ENCODE measurements at places on chromosomes 1 and 21. TPM values are rescaled to one million over a fixed set of nuclear protein-coding genes. Genes with fewer than 3 reads are reported as not detected.

The RGS16 gene
- 23.4 TPM for total RNA-seq

The MAP3K21 gene
- 5.9 TPM for total RNA-seq

The HSD11B1 gene
- total RNA-seq = 1.5 TPM

The S100A9 gene
- total RNA-seq = not detected

The RORC gene
- 0.14 TPM for total RNA-seq

The TAS1R1 gene
- total RNA-seq = not detected

The MTARC1 gene
- not detected for total RNA-seq

The KCNJ9 gene
- not detected for total RNA-seq

The KRTAP22-2 gene
- total RNA-seq = not detected

The KIF2C gene
- total RNA-seq = 54.6 TPM

The RIIAD1 gene
- total RNA-seq = not detected

The OR6N1 gene
- total RNA-seq = not detected

The LMX1A gene
- total RNA-seq = not detected

The CD53 gene
- not detected for total RNA-seq

The LRRC71 gene
- total RNA-seq = not detected

The MSTO1 gene
- 42.7 TPM for total RNA-seq

The WDR47 gene
- 19.5 TPM for total RNA-seq

The ARMH1 gene
- total RNA-seq = not detected

The FCER1G gene
- not detected for total RNA-seq

The ANGPTL1 gene
- total RNA-seq = not detected

The AQP10 gene
- not detected for total RNA-seq

Measured in A172 (cell line).